ENCODE measurements at places on chromosomes 2 and 18.

DNA sequence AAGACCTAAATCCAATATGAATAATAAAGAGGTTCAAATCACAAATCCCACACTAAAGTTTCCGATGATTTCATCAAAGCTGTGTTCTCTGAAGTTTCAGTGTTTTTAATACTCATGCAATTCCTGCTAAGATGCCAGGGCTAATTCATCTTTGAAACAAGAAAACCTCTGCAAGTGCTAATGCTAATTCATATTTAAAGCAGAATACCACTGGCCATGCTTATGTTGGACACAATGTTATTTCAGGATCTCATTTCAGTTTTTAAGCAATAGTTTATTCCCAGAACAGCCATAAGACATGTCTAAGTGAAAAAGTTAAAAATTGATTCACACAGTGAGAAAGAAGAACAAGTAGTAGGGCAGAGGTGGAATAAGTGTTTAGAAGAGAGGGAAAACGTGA, 62.8 kb downstream of the GRB14 start:
- DNase-seq: no peak

DNA sequence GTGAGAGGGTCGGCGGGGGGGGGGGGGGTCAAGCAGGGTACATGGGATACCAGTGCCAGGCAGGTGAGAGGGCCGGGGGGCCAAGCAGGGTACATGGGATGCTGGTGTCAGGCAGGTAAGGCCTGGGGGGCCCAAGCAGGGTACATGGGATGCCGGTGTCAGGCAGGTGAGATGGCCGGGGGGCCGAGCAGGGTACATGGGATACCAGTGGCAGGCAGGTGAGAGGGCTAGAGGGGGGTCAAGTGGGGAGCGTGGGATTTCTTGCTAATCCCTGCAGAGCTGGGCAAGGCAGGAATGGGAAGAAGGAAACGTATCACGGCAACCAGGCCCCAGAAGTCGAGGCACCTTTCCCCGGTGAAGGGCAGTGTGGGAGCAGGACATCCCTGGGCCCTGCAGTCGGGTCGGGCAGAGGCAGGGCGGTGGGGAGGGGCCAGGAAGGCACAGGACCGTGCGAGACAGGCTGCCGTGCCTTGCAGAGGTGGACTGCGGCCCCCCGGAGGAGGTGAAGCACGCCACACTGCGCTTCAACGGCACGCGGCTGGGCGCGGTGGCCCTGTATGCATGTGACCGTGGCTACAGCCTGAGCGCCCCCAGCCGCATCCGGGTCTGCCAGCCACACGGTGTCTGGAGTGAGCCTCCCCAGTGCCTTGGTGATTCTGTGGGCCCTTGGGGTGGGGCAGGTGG, 49.3 kb downstream of the MTERF4 start:
- no peak for DNase-seq

DNA sequence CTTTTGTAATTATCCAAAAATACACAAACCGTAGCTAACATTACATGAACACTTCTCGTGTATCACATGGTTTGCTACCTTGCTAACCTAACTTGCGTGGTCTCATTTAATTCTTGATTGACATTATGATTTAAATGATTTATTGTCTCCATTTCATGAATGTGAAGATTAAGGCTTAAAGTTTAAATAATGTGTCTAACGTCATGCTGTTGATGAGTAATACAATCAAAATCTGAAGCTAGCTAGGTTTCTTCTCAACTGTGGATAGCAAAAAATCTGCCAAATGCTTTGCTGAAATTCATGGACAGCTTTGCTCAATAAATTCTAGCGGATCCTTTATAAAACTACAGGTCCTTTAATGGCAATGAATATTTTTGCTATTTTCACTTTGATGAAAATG, 274.1 kb upstream of the MC4R start:
- no peak for DNase-seq

DNA sequence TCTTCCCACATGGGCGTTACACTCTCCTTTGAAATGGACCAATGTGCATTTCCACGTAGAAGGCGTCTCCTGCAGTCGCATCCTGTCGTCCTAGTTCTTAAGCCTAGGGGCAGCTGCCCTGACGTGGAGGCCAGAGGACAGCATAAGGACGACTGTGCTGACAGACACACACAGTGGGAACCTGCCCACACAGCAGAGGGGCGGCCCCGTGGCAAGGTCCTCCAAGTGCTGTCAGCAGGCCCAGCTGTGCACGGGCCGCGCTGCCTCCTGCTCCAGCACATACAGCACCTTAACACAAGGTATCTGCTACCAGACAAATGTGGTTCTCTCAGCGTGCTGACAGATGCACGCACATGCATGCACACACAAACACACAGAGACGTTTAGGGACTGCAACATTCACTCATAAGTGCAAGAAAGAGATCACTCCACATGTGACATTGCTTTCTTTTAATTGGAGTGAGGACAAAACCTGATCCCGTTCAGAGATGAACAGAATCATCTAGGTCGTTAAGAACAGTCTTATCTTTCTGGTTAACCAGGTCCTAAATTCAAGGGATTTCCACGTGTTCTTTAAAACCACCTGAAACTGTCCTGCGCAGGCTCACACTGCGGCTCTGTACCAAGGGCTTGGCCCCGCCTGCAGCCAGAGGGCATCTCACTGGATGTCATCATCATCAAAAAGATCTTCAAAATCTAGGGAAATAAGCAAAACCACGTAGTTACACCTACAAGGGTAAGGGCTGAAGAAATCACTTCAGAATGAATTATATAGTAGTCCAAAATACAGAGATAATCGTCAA, 5.5 kb downstream of the COPS9 start:
- no peak for DNase-seq

DNA sequence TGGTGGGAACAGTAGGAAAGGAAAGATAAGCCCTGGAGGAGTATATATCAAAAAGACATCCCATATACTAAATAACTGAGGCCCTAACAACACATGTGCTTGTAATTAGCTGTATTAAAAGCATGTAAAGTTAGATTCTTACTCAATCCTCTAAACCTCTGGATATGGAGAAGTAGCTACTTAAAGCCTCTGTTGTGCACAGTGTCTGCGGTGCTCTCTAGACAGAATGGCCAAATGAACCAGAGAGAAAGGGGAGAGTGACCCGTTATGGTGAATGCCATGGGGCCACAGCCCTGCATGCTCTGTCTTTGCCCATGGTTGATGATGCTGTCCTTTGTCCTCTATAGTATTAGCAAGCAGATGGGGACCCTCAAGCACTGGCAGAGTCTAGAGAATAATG, 104.4 kb upstream of the SLC8A1 start:
- DNase-seq: no peak

- DNase-seq: peak; percentile 44
Observed at GRCh38 chr2:219041252-219041651, at the start of gene CFAP65. Gene CFAP65, minus strand, starts transcription at chr2:219041516. Its CDS starts 2,468 bp downstream, at chr2:219039048.

DNA sequence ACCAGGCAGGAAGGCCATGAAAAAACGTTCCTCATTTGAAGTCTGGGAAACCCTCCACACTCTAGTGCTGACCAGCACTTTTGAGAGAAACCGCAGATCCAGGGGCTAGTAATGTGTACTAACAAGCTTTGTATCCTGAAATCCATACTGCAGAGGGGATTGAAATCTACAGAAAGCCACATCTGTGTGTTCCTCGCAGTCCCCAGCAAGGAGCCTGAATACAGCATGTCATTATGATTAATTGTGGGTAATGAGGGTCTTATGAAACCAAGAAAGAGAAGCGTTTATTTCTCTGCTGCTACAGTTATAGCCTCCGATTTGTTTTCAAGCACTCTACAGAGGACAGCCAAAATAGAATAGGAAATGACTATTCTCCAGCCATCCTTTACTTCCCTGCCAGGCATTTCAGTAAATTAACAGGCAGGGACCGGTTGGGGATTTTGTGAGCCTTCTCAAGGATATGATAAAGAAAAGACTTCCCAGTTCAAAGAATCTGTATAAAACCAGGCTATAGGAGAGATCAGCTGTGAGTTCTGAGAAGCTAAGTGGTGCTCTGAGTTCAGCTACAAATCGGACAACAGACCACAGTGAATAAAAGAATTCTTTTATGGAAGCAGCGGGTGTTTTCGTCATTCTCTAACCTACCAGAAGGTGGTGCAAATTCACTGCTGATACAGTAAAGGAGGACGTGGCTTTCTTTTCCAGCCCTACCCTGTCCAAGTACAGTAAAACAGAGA, 133.4 kb downstream of the INSIG2 start:
- no peak for DNase-seq

DNA sequence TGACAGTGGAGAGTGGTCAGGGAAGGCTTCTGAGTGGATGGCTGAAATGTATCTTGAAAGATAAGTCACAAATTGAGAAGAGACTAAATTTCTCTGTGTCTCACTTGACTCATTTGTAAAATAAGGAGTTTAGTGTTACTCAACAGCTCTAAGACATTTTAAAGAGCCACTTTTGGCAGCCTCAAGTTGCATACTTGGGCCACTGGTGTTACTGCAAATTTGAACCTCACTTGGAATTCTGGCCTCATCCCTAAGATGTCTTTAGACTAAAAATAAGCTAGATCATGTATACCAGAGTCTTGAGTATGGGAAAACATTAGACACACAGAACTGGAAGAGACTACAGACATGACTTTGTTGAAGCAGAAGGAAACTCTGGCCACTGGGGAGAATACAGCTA, 4.5 kb upstream of the MTLN start:
- DNase-seq: no peak

- no peak for DNase-seq
Observed at GRCh38 chr2:3253913-3254441, 123.6 kb downstream of the EIPR1 start.

GRCh38 chr2:83103613-83104012, 1355.5 kb downstream of the SUCLG1 start:
- no peak for DNase-seq

DNA sequence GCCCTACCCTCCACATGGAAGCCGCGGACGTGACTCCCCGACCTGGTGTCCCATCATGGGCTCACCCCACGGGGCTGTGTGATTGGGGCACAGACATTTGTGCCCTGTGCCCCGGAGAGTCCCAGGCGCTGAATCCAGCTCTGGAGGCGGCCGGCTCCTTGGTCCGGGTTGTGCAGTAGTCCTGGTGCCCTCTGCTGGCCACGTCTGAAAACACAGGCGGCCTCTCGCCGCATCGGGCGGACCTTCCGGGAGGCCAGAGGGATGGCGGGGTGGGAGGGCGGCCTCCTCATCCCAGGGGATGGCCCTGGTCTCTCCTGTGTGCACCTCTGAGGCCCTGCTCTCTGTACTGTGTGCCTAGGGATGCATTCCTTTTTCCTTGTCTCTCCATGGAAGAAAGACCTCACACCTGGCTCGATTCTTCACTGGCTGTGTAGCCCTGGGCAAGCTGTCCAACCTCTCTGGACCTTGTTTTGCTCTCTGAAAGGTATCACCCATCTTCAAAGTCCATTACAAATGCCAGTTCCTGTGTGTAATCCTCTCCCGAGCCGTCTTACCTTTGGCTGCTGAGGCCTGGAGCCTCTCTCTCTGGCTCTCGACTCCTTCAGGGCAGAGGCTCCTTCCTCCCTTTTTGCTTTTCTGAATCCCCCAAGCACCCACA, 27.6 kb downstream of the CELF4 start:
- DNase-seq: peak; percentile 77

GRCh38 chr18:59423259-59423658, 64.2 kb upstream of the LMAN1 start:
- no peak for DNase-seq

- DNase-seq: no peak
Observed at GRCh38 chr18:42296723-42297122, 341.7 kb downstream of the PIK3C3 start.

- peak; percentile 88 for DNase-seq
Observed at GRCh38 chr2:71578767-71579342, 125.5 kb downstream of the DYSF start.

GRCh38 chr18:39208729-39209128, 1643.1 kb upstream of the CELF4 start:
- DNase-seq: no peak

DNA sequence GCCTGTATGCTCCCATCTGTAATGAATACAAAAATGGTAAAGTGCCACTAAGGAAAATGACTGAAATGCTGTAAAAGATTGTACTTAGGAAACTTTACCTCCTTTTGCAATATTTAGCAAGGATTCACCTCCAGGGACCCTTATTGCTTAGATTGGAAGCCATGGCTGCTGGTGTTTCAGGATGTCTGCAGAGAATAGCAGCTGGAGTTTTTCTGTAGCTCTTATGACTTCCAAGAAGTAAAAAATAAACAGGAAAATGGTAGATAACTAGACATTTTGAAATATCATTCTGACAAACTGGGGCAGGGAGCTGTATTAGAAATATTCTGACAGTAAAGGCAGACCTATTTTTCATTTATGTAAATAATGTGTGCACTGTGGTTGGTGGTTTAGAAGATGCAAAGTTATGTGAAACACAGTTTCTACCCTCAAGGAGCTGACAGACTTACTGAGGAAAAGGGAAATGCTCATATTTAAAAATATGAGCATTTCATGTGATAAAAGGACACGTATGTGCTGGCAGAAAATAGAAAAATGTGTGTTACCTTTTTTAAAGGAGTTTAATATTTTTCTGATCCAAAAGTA, 224.9 kb upstream of the BOD1L2 start:
- DNase-seq: no peak

DNA sequence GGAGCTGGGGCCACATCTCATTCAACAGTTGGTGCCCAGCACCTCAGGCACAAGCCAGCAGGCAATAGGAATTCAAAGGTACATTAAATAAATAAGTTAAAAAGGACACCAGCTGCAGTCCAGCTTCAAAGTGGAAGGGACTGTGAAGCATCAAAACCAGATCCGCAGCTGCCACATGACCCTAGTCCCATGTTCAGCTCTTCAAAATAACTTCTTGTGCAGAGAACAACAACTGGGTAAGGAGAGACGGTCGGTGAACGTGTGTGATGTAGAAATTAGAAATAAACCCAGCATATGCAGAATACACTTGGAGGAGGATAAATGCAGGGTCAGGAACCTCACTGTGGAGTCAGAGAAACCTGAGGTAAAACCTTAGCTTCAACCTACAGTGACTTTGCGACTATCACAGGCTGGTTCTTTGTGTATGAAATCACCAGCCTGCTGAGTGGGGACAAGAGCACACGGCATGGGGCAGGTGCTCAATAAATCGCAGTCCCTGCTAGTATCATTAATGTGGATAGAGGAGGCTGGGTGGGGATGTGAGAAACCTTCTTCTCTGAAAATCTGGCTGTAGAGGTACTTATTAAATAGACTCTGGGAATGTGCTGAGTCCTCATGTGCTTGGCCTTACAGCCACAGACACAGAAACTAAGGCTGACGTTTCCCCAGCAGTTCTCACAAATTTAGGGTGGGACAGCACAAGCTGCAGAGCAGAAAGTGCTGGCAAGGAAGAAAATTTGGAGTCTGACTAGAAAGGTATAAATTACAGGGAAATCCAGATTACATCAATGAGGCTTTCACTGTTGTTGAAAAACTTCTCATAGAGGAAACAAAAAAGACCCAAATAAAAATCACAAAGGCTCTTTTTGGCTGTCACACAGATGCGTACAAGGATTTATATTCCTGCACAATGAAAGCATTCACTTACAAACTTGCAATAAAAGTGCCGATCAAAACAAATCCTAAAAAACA, 20.7 kb downstream of the FBXO15 start:
- DNase-seq: no peak

DNA sequence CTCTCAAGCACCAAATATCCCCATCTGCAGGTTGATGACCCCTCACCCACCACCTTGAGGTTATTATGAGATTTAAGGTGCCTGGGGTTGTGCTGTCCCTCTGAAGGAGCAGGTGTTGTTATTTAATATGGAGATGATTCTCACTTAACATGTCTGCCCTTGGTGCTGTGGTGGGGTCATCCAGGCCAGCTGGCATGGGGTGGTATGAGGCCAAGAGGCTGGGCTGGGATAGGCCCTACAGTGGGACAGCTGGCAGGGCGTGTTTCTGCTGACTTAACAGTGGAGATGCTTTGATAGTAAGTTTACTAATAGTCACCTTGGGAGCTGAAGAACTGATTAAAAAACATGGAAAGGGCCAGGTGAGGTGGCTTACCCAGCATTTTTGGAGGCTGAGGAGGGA, 22.4 kb downstream of the SERPINB12 start:
- no peak for DNase-seq

GRCh38 chr2:72942881-72943418, 25.6 kb downstream of the EMX1 start:
- DNase-seq: no peak
